ENCODE measurements at places on chromosomes 11 and 22.
A peak's percentile ranks its signal among the peaks of the same experiment; 100 is the strongest.

DNA sequence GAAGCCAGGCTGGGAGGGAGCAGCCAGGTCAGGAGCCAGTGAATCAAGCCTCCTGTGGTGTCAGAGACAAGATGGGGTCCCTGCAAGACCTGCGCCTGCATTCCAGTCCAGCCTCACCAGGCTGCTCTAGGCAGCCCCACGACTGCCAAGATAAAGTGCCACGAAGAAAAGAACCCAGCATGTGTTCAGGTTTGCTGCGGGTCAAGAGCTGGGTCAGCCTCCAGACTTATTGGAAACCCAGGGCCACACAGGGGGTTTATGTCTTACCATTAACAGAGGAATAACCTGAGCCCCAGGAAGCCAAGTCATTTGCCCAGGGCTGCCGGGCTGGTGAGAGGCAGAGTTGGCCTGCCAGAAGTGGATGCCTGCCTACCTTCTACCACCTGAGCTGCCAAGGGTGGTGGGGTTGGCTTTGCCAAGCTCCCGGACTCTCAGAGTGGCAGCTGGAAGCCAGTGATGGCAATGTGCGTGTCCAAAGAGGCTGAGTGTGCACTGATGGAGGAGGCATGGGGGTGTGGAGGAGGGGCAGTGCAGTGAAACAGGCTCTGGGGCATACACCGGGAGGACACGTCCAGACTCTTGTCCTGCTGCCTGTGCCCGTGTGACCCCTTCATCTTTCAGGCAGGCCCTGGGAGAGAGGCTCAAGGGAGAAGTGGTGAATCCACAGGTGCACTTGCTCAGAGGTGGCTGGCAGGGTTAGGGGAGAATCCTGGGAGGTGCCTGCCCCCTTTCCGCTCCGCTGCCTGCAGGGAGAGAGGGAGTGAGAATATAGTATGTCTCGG is 1.7 kb downstream of the RASD2 start:
- DNase-seq: no peak

DNA sequence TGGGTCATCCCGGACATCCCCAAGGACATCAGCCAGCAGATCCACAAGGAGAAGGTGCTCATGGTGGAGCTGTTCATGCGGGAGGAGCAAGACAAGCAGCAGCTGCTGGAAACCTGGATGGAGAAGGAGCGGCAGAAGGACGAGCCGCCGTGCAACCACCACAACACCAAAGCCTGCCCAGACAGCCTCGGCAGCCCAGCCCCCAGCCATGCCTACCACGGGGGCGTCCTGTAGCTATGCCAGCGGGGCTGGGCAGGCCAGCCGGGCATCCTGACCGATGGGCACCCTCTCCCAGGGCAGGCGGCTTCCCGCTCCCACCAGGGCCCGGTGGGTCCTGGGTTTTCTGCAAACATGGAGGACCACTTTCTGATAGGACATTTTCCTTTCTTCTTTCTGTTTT is 15.3 kb upstream of the FADD start:
- DNase-seq: no peak

GRCh38 chr11:117465236-117465997 is 137.8 kb downstream of the CEP164 start:
- DNase-seq: no peak

GRCh38 chr11:3685923-3686322 is 14.7 kb upstream of the CHRNA10 start:
- DNase-seq: no peak

- no peak for DNase-seq
Observed at GRCh38 chr22:42271906-42272305, 1.5 kb upstream of the TCF20 start.

DNA sequence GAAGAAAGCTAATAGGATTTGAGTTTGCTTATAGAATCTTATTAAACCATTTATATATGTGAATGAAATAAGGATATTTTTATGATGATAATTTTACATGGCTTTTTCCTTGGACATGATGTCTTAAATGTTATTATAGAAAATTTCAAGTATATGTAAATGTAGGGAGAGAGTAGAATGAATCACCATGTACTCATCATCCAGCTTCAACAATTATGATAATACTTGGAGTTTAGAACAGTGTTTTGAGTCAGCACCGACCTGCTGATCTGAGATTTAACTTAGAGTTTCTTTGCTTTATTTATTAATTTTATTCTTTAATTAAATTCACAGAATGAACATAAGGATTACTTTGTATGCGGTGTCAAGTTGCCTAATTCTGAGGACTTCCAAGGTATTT is 193.5 kb downstream of the UVRAG start:
- peak; percentile 84 for DNase-seq

DNA sequence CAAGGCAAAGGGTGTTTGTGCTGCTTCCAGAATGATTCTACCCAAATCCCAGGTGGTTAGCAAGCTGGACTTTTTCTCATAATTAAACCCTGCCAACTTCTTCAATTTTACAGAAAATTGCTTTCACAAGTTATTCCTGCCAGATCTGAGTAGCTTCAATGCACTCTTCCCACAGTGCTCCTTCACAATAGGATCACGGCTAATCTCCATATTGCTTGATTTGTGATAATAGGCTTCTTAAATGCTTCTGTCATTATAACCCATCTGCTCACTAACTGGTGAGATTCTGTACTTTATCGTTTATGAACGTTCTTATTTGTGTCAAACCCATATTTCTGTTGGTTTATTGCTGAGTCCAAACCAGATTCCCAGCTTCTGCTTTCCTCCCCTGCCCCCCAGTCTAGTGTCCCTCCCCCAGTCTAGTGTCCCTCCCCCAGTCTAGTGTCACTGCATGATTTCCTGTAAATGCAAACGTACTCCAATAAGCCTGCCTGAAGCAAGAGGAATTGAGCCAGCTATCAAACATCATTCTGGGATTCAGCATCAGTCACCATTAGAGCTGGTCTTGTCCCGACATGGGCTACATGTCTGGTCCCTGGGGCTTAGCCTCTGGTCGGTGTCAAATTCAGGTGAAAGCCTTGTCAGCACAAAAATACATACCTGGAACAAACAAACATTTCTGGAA is 14.0 kb downstream of the MMP3 start:
- no peak for DNase-seq

DNA sequence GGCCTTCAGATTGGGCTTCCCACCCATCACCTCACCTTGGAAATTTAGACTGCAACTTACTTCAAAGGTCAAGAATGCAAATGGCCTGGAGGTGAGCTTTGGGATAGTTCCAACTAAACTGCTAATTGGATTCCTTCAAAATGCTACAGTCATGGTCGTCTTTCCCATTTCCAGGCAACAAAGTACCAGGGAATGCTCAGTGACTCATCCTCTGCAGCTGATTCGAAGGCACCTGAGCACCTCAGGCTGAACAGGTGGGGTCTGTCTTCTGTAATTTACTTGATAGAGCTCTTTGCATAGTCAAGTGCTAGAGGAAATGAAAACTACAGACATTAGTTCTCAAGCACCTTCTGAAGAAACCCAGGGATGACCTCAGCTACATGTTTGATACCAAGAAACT is 20.5 kb upstream of the FSHB start:
- DNase-seq: no peak

DNA sequence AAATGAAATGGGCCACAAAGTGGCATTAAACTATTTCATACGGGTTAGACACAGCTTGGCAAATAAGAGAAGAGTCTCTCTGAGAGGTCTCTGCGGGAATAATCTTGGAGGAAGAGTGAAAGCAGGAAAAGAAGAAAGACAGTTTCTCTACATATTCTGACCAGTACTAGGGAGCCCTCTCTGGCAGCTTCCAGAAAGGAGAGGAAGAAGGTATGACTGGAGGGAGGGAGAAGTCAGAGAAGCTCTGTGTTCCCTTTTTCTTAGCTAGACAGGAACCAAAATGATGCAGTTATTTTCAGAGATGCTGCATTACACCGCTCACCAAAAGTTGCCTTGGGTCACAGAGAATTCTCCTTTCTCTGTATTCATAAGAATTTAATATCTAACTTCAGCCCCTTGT is 382.1 kb downstream of the KCNA4 start:
- no peak for DNase-seq

DNA sequence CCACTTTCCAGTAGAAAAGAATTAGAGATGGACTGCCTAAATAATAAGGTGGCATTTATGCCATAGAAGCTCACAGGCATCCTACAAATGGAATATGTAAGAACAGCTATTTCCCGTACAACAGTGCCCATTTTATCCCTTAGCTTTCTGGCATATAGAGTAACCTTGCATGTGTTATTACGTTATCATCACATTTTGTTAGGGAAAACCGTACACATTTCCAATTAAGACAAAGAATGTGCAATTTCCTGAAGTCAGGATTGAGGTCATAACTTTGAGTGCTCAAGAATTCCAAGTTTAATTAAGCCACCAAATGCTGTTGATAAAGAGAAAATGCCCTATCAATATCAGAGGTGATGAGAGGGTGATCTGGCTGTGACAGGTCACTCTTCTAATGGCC is 58.9 kb downstream of the LDLRAD3 start:
- DNase-seq: no peak

DNA sequence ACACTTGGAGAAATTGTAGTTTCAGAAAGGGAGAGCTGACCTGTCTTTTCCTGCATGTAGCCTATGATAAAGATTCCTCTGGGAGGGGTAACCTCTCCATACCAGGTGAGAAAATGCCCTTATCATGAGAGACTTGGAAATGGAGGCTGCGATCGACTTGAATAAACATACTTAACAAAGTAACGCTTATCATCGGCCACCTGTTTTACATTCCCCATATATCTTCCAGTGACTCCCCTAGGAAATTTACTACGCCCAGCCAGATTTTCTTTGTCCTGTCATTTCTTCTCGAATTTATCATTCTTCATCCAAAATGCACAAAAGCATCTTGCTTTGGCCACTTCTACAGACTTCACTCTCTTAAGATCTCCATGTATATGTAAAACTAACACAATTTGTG is 143.5 kb downstream of the CCDC81 start:
- no peak for DNase-seq

- DNase-seq: no peak
Observed at GRCh38 chr11:74141241-74141695, 29.5 kb downstream of the C2CD3 start.

- DNase-seq: no peak
Observed at GRCh38 chr11:67282876-67283371, 6.2 kb upstream of the ANKRD13D start.

DNA sequence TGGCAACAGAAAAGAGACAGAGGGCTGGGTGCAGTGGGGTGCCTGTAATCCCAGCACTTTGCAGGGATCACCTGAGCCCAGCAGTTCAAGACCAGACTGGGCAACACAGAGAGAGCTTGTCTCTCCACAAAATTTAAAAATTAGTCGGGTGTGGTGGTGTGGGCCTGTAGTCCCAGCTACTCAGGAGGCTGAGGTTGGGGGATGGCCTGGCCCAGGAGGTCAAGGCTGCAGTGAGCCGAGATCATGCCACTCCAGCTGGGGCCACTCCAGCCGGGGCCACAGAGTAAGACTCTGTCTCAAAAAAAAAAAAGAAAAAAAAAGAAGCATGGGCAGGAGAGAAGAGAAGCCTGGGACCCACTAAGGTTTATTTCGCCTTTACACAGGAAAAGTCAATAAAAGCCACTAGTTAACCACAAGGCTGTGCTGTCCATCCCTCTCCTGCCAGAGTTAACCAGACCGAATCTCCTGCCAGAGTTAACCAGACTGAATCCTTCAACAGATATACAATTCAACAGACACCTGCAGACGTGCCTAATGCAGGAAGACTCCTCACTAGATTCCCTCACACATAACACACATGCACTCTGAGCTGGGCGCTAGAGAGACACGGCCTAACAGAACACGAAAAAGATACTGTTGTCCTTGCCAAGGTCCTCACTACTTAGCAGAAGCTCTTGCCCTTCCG is 29.8 kb downstream of the MICAL3 start:
- no peak for DNase-seq

GRCh38 chr22:40451210-40451609 is 80.8 kb downstream of the SGSM3 start:
- DNase-seq: no peak

DNA sequence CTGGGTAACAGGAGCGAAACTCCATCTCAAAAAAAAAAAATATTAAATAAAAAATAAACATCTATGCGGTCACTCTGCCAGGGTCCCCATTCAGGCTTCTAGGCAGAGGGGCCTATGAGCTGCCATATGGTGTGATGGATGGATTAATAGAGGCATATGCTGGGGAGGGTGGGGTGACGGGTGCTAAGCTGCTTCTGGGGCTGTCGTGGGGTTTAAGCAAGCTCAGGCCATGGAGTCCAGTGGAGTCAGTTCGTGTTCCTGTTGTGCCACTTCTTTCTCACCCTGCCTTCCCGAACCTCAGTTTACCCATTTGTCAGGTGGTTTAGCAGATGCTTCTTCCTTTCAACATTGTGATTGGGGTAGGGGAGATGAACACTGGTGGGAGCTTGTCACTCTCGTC is 9.0 kb upstream of the GRAMD4 start:
- no peak for DNase-seq

DNA sequence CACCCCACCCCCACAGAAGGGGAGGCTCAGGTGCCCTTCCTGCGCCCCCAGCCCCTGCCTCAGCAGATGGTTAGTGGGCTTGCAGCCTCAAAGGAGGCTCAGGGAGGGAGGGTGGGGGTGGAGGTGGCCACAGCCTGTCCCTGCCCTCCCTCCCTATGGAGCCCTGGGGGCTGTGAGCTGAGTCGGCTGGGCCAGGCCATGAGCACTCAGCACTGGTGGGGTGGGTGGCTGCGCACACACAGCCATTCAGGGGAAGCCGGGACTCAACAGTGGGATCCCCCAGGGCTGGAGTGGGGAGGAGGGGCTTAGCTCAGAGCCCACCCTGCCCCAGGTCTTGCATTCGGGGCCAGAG is 50.2 kb downstream of the FLRT1 start:
- no peak for DNase-seq
